ENCODE measurements at places on chromosomes 6 and 20. TPM values are rescaled to one million over a fixed set of nuclear protein-coding genes. Genes with fewer than 3 reads are reported as not detected.

UBE3D gene
- total RNA-seq = 17.4 TPM

FKBP1C gene
- 1.5 TPM for total RNA-seq

ADGB gene
- not detected for total RNA-seq

WFDC12 gene
- total RNA-seq = not detected

SUMO4 gene
- 4.9 TPM for total RNA-seq

FBXO30 gene
- 9.6 TPM for total RNA-seq

KIAA0408 gene
- total RNA-seq = 8.4 TPM

WFDC6 gene
- total RNA-seq = not detected

MACROD2 gene
- total RNA-seq = 12.4 TPM

THBD gene
- 48.1 TPM for total RNA-seq

ECT2L gene
- total RNA-seq = 0.30 TPM

GABRR2 gene
- not detected for total RNA-seq

GRCh38 chr6:209432-210103, 82.7 kb upstream of the DUSP22 start:
- DNase-seq = no peak

- DNase-seq = no peak
These were observed 40.4 kb upstream of the BPIFA2 start for GRCh38 chr20:33127422-33128097.

DNA sequence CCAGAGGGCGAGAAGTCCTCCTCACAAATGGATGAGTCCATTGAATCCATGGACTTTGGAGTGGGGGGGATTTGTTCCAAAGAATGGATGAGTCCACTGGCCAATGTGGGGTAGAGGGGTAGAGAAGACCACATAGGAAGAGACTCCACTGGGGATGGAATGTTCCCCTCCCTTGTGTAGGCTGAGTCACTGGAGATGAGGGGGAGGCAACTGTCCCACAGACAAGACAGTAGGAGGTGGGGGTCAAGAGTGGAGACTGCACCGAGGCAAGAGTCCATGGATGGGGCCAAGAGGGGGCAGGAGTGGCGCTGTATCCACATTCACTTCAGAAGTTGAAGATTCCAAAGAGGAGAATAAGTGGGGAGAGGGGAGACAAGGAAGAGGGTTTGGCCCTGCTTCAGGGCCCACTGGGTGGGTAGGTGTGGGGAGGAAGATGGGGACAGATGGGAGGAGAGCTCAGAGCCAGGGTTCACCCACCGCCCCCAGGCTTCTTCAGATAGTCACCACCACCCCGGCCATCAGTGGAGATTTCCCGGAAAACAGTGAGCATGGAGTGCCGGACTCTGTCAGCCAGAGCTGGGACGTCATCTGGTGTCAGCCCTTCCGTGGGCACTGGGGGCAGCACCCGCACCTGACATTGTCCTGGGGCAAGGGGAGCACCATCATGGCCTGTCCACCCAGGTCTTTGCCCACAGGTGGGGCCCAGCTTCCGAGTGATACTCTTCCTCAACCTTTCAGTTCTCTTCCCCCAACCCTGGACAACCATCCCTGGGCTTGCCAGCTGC, 4.6 kb downstream of the EGFL8 start:
- no peak for DNase-seq

GRCh38 chr6:143349530-143349929, 101.0 kb downstream of the ADAT2 start:
- no peak for DNase-seq

- no peak for DNase-seq
These were observed 80.5 kb upstream of the QKI start for GRCh38 chr6:163333701-163334663.

DNA sequence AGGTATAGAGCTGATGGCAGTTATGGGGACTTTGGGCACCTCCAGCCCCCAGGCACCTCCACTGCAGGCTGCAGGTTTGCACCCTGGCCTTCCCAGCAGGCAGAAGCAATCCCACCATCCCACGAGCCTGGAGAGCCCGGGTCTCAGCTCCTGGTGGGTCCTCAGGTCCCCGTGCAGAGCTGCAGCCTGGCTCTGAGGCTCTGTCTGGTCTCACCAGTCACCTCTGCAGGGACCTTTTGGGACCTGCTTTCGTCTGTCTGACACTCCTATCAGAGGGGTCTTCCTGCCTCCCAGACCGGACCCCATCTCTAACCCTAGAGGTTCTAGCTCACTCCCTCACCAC, 41.9 kb downstream of the FGD2 start:
- no peak for DNase-seq

DNA sequence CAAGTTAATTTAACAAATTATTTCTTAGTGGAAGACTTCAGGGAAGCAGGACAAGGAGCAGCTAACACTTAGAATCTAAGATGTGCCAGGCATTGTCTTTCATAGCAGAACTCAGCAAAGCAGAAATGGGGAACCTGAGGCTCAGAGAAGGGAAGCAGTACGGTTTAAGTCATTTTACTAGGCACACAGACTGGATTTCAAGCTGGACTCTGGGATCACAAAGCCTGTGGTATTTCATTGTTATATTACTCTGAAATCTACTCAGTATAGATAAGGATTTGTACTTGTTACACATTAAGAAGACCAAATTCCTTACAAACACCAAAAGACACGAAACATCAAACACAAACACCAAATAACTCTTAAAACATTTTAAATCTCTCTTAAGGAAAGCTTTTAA, 199.6 kb downstream of the ISM1 start:
- no peak for DNase-seq

DNA sequence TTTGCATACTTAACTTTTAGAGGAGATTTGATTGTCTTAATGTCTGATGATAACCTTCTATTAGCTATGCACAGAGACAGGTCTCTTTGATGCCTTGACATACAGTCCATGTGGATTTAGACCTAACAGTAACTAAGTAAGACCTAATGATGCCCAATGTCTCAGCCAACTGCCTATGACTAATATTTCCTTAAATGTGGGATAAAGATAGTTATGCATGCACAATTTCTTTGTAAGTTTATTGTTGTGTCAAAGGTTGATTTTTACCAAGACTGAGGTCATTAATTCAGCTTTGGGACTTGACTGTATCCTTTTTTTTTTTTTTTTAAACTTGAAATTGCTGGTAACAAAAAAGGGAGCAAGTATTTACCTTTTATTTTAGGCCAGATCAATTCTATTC, 450.0 kb downstream of the HAO1 start:
- no peak for DNase-seq

DNA sequence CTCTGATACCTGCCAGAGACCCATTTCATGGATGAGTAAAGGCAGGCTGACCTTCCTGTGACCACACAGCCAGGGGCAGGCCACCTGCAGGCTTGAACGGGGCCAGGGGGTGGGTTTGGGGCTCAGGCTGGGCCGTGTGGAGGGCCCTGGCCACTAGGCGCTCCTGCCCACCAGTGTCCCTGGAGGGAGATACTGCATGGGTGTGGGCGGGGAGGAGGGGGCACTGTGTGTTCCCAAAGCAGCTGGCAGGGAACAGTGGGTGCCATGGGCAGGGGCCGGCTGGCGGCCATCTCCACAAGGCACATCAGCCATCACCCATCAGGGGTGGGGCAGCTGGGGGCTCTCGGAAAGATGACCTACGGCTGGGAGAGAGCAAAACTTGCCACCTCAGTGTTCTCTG, 15.4 kb downstream of the SRC start:
- no peak for DNase-seq

DNA sequence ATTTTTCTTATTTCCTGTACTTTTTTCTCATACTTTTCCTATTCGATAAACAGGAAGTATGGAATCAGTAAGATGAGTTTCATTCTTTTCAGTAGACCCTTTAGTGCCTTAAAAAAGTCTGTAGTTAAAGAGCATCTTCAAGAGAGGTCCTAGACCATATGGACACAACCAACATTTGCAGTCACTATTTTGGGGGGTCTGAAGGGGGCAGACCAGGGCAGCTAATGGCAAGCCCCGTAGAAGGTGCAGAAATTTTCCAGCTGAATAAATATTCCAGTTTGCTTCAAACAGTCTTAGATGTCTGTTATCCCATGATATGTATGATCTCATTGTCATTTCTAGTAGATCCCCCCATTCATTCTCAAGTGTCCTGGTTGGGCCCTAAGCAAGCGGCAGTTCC, 52.8 kb downstream of the MAP3K5 start:
- DNase-seq = no peak

- DNase-seq = no peak
These were observed 39.1 kb downstream of the ILRUN start for GRCh38 chr6:34657307-34657978.

GRCh38 chr20:1186367-1186991, 1.7 kb upstream of the TMEM74B start:
- no peak for DNase-seq

DNA sequence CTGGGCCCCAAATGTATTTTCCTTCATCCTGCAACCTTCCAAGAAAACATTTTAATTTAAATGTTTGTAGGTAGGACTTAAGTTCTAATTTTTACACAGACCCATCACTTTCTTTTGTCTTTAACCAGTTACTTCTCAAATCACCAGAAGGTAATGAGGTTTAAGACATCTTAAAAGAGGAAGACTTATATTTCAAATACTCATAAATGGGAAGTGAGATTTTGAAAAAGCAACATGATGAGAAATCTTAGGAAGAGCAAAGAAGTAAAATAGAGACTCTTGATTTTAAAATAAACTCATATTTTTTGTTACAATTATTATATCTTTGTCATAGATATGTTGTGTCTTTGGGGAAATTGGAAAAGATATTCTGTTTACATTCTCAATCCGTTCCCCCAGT, 82.3 kb downstream of the SYNE1 start:
- DNase-seq = no peak

- no peak for DNase-seq
These were observed 127.4 kb downstream of the C6orf118 start for GRCh38 chr6:165181951-165182414.

DNA sequence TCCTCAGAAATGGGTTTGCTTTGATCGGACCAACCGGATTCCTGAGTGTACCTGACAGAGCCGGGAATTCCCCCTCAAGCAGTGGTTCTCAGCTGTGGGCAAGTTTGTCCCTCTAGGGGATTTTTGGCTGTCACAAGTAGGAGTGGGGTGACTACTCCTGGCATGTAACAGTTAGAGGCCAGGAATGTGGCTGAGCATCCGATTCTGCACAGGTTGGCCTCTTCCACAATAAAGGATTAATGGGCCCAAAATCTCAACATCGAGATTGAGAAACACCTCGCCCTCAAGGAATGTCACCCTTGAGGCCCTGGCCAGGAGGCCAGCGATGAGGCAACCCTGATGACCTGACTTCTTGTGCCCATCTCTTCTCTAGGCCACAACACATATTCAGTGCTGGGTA, 7.9 kb downstream of the AGPAT4 start:
- no peak for DNase-seq

DNA sequence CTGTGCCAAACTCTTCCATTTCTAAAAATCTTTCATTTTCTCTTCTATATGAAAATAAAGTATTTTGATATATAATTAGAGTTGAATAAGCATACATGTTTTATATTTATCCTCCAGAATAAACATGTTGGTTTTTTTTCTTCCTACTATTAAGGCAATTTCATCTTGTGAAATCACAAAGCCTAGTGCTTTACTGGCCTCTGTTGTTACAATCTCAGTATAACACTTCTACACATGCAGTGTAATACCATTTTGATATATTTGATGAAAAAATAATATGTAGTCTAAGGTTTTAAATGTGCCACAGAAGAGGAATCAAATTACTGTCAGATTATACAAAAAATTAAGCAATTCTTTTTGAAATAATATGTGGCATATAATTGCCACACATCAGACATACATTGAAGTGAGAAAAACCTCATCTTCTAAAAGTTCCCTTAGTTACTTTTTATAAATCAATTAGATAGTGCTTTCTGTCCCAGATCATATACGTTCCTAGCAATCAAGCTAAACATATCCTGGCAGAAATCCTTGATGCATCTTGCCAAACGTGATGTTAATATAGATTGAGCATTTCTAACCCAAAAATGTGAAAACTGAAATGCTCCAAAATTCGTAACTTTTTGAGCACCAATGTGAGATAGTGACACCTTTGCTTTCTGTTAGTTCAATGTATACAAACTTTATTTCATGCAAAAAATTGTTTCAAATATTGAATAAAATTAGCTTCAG, 225.1 kb upstream of the MANEA start:
- DNase-seq = no peak

DNA sequence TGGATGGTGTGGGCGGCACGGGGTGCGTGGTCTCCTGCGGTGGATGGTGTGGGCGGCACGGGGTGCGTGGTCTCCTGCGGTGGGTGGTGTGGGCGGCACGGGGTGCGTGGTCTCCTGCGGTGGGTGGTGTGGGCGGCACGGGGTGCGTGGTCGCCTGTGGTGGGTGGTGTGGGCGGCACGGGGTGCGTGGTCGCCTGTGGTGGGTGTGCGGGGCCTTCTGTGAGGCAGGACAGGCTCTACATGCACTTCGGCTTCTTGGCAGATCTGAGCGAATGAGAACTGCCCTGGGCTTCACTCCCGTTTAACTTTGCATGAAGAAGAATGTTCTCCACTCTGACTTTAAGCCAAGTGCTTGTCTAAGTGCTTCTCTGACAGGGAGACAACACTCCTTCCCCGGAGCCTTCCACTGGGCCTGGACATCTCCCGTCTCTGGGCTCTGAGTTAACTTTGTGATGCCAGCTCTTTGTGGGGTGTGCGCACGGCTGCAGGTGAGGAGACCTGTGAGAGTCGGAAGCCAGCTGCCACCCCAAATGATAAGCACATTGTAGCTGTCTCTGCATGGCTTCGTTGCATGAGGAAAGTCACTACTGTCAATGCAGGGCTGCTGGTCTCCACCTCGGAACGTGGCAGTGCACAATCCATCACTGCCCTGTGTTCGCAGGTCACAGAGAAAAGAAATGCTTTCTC, 244.8 kb downstream of the DLL1 start:
- DNase-seq = no peak

- DNase-seq = no peak
These were observed 627.5 kb downstream of the PKHD1 start for GRCh38 chr6:51459958-51460357.

DNA sequence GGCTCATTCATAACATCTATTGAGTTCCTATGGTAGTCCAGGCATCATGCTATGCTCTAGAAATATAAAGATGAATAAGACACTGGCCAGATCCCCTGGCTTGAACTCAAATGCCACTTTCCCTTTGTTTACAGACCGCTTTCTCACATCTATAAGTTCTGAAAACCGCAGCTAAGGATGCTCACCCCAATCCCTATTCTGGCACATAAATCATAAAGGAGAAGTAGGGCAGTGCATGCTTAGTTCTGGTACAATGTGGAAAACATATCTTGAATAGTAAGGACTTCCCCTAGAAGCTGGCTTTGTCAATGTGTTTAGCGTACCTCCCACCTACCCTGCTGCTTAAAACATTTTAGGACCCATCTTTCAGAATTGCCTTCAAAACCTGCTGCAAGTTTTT, 26.4 kb downstream of the MRS2 start:
- no peak for DNase-seq

- no peak for DNase-seq
These were observed 33.2 kb downstream of the ANKS1A start for GRCh38 chr6:34922177-34922663.

- DNase-seq = no peak
These were observed 146.6 kb downstream of the FRK start for GRCh38 chr6:115914098-115914497.

DNA sequence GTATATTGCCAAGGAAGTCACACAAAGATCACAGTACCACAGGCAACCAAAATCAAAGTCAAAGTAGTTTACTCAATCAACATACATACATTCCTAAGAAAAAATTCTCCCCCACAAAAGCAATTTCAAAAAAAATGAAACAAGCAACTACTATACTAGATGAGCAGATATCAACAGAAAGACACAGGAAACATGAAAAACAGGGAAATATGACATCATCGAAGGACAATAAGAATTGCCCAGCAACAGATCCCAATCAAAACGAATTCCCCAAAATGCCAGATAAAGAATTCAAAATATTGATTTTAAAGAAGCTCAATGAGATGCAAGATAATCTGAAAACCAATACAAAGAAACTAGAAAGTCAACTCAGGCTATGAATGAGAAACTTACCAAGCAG, 219.7 kb upstream of the TAB2 start:
- no peak for DNase-seq
